Trophoblast cell (in vitro differentiated cells and primary cell): ENCODE measurements at places on chromosomes 1 and 21.

GRCh38 chr1:184407816-184408510, 21.1 kb downstream of the C1orf21 start:
- DNase-seq, result no peak

- peak; percentile 84 for DNase-seq
Observed at GRCh38 chr1:179599623-179600249, 8.1 kb downstream of the TDRD5 start.

GRCh38 chr1:240599830-240600229, 12.1 kb downstream of the GREM2 start:
- no peak for DNase-seq

- no peak for DNase-seq
Observed at GRCh38 chr1:191869790-191870312, 288.4 kb upstream of the RGS18 start.

GRCh38 chr1:190476806-190477205, 858 bp downstream of the BRINP3 start:
- no peak for DNase-seq

DNA sequence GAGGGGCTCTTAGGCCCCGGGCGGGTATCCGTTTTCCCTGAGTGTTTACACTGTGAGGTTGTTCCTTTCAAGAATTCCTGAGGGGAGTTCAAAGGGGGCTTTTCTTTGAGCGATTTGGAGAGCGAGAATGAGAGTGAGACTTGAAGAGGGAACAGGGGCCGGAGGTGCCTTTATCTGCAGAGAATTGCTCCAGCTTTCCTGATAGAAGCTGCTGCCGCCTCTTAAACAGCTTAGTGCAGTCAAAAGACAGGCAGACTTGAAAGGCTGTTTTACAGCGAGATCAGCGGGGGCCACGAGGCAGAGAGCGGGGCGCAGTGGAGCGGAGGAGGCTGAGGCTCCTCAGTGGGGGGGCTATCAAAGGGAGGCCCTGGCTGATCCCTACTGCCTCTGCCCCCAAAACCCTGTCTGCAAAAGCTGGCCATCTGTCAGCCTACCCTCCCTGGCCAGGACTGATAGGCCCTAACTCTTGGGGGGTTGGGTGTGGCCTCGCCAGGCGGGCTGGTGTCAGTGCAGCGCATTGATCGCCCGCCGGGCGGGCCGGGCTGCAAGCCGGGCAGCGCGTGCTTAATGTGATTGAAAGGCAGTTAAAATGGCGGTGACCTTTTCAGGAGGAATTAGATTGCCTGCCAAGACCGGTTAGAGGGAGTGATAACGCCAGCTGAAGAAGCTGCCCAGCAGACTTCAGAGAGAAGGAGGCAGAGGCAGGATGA, 36.4 kb downstream of the TMEM53 start:
- DNase-seq, result no peak

DNA sequence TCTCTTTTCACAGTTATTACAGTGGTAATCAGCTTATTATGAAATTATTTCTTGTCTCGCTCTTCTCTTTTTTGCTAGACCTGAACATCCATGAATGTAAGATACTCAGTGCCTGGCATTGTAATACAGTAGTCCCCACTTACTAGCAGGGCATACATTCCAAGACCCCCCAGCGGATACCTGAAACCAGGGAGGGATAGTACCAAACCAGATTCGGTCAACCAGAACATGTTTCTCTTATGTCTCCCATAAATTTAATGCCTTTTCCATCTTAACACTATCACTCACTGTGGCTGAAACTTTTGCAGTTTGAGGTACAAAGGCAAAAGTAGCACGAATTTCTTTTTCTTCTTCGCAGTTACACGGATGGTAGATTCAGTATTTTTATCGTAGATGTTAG, 24.6 kb upstream of the B3GALT2 start:
- no peak for DNase-seq

- no peak for DNase-seq
Observed at GRCh38 chr1:8113262-8114220, 87.4 kb upstream of the ERRFI1 start.
